Urothelium cell line (cell line): ENCODE measurements at places on chromosomes 5 and 9.

- no peak for DNase-seq
Measured at GRCh38 chr5:139094154-139095131, 103.7 kb downstream of the SIL1 start.

GRCh38 chr5:72256536-72256935, 63.5 kb downstream of the MRPS27 start:
- DNase-seq, result no peak

- DNase-seq, result no peak
Measured at GRCh38 chr9:28868228-28868990, 1295.1 kb upstream of the C9orf72 start.

GRCh38 chr5:82413302-82414040, 135.3 kb upstream of the RPS23 start:
- peak; percentile 16 for DNase-seq

- DNase-seq, result no peak
Measured at GRCh38 chr5:96388176-96388575, 44.9 kb downstream of the PCSK1 start.

DNA sequence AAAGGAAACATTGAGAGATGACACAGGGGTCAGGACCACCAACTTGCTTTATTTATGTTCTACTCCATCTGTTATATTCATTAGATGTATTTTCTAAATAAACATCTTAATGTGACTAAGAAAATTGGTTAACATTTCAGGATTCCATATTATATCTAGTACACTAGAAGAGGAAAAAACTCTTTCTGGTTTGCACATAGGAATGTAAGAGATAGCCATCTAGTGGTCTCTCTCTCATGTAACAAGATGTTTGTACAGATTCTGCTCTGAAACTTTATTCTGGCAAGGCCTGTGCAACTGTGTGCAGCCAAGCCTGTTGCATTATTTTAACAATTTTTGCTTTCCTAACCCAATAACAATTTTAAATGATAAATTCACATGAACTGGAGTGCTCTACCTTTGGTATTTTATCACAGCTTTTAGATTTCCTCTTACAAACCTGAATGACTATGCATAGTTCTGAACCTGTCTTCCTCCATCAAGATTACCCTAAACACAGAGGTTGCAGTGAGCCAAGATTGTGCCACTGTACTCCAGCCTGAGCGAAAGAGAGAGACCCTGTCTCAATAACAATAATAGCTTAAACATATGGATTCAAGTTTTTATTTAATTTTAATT, 148.2 kb downstream of the GIN1 start:
- peak; percentile 3 for DNase-seq

DNA sequence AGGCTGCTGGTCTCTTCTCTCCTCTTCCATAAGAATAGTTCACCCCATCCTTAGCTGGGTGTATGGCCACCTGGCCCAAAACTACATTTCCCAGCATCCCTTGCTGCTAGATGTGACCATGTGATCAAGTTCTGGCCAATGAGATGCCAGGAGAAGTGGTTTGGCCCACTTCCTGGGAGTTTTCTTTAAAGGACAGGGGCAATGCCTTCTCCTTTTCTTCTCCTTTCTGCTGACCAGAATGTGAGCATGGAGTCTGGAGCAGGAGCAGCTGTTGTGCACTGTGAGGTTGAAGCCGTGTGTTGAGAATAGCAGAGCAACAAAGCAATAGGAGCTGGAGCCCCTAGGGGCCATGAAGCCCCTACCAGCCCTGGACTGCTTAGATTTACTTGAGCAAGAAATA, 36.8 kb downstream of the C9orf50 start:
- DNase-seq, result peak; percentile 75
